ENCODE measurements at places on chromosomes 3 and 15.
A peak's percentile ranks its signal among the peaks of the same experiment; 100 is the strongest.

DNA sequence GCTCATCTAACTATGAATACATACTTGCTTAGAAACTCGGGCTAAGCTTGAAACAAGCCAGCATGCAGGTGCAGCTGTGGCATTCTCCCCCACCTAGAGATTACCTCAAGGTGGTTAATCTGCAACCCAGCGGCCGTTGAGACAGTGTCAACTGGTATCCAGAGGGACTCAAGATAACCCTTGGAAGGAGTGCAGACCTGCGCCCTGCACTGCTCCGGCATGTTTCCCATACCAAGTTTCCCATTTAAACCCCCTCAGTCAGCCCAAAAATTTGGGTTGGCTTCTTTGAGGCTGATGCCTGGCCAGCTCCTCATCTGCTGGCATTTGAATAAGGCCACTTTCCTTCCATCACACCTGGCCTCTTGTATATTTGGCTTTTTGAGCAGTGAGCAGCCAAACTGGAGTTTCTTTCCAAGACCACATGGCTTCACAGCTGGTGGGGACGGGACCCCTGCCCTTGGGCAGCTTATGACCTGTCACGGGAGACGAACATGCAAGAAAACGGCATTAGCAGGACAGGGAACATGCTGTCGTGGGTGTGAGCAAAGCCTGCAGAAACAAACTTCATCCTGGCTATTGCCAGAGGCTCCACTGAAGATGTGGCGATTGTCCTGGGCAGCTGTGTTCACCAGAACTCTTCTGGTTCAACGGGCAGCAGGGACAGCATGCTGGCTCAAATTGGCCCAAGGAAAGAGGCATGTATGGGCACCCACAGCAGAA is 98.2 kb downstream of the PLXNA1 start:
- no peak for DNase-seq

DNA sequence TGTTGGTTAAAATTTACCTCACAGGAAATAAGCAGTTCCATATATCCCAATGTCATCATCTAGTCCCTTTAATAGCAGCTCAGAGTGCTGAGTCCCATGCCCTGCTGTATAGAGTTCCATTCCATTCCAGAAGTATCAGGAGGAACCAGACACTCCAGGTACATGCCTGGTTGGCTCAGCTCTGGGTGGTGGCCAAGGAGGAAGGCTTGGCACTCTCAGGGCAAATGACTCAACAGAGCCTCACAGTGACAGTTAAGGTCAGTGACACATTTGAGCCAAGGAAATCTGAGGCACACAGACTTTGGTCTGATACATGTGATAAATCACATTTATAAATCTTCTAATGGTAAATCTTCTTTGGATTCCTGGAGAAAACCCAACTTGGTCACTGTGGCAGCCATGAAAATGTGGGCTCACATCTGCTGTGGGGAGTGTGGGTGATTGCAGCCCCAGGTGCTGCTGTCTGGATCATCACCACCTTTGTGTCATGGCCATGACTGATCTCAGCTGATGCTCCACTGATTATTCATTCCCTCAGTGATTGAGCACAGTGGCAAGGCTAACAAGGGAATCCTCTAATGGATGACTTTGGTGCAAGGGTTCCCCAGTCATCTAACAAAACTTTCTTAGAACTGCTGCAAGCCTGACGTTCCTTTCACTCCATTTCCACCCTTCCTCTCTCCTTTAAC is 9.3 kb downstream of the HHLA2 start:
- DNase-seq = no peak

GRCh38 chr3:59381282-59381681 is 331.5 kb upstream of the CFAP20DC start:
- no peak for DNase-seq

DNA sequence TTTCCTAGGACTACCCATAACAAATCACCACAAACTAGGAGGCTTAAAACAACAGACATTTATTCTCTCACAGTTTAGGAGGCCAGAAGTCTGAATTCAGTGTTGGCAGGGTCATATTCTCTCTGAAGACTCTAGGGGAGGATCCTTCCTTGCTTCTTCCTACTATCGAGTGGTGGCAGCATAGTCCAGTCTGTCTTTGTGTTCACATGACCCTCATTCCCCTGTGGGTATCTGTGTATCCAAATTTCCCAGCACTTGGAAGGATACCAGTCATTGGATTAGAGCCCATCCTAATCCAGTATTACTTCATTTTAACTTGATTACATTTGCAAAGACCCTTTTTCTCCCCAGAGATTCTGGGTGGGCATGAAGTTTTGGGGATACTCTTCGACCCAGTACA is 63.8 kb downstream of the GMPS start:
- peak; percentile 74 for DNase-seq

- no peak for DNase-seq
Measured at GRCh38 chr3:145854499-145854898, 306.5 kb downstream of the PLOD2 start.

DNA sequence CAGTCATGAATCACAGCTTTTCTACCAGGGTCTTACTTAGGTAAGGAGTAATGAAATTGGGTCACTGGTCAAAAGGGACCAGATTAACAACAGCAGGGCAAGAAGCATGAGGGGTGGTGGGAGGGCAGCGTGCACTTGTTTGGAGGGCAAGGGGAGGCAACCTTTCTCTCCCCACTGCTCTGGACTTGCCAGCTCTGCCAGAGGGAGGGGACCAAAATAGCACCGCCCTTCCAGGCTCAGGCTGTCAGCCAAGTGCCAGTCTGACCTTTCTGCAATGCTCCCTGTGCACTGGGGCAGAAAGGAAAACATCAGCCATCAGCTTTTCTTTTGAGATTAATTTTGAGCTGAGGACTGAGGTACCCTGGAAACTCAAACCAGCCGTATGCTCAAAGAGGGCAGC is 4.5 kb upstream of the ULK3 start:
- no peak for DNase-seq

GRCh38 chr3:122004107-122004506 is 17.9 kb downstream of the ILDR1 start:
- no peak for DNase-seq

DNA sequence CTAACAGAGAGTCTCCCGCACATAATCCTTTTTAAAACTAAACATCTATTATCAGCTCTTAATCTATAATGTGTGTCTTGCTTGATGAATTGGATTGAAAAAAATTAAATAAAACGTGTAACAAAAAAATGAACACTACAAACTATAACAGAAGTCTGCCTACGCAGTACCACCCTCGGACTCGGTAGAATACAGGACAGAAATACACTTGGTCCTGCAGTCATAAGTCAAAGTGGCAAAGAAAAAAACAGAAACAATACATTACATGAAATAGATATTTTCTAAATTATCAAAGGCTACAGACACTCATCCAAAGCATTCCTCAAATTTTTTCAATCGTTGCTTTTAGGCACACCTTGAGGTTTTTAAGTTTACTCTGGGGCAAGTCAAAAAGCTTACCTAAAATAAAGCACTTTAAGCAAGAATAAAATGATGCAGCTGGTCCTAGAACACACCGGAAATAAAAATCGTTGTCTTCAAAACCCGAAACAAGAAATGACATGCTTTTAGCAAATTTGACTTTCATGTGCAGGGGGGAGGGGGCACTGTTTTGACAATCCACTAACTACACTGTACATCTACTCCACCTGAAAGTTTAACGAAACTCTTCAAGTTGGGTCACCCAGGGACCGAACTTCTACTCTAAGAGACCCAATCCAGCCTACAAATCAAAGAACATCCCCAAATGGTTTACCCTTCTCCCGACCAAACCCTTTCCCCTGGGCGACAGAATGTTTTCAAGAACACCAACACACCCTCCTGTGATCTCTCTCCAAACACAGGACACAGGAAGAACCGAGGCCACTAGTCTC is 1.3 kb downstream of the ADAM10 start:
- no peak for DNase-seq

DNA sequence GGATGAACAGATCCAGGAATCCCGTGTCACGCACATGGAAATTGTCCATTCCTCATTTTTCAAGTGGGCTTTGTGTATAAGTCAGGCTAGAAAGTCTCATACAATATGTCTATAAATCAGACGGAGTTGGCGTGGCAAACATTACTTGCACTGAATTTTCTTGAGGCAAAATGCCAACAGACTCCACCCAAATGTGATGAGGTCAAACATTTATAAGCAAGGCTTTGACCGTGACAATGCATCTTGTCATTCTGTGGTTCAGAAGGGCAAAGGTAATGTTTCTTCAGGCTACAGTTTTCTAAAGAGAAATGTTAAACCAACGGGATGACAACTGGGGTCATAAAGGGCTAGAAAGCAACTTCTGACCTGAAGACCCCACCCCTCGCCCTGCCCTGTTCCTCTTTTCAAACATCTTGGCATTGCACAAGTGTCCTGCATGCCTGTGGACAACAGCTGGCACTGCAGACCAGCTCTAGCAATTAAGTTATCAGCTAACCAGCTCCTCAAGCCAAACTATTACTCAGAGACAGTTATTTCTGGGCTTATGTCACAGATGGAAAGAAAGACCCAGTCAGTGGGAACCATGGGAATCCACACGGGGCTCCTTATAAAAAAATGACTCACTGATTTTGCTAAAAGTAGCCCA is 36.5 kb upstream of the SPTBN5 start:
- DNase-seq = peak; percentile 55

DNA sequence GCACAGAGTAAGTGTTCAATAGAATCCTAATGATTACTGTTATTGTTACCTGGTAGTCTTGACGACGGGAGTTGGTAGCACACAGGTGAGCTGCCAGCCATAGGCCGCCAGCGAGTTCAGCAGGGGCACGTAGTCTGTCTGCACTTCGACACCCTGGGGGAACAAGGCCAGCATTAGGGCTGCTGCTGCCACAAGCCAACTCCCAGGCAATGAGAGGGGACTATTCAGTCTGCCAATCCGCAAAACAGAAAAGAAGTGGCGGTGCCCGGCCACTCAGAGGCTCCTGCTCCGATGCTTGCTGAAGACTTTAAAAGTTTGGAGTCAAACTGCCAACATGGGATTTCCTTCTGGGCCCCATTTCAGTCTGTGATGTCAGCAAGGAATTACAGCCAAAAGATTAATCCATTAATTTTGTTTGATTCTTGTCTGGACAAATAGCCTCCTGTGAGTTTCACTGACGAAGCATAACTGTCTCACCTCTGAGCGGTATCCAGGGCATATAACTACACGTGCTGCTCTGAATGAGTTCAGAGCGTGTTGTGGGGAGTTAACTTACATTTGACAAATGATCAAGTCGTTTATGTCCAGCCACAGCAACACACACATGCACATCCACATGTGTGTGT is 61.8 kb downstream of the OXNAD1 start:
- DNase-seq = no peak

DNA sequence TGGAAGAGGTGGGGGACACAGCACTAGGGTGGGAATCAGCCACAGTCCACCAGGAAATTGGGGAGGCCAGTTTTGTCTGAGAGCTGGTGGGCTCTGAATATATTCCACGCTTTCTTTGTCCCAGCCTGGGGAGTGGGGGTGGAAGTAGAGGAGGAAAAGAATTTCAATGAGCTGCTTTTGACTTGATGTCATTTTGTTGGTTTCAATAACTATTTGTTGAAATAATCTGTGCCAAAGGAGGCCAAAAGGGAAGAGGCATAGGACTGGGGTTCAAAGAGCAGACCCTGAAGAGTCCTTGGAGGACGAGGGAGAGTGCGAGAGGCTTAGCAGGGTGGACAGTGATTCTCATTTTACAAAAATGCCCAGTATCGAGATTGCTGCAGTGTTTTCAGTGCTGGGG is 262.3 kb downstream of the SHQ1 start:
- DNase-seq = no peak

DNA sequence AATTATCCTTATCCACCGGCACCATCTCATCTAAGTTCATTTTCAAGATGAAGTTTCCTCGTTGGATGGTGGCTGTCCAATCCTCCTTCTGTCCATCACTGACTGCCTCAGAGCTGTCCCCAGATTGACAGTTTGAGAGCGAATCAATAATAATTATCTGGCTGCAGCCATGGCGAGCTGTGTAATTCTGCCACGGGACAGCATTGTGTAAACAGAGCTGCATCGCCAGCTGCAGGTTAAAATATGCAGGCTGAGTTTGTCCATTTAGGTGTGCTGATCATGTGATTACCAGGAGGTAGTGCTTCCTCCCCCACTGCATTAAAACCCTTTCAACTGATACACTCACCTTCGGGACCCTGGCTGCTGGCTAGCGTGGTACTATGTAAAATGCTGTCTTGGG is 461.9 kb upstream of the ONECUT1 start:
- no peak for DNase-seq

GRCh38 chr3:161794551-161794950 is 297.9 kb downstream of the OTOL1 start:
- DNase-seq = no peak

GRCh38 chr3:190044142-190044541 is 76.6 kb downstream of the P3H2 start:
- DNase-seq = no peak

DNA sequence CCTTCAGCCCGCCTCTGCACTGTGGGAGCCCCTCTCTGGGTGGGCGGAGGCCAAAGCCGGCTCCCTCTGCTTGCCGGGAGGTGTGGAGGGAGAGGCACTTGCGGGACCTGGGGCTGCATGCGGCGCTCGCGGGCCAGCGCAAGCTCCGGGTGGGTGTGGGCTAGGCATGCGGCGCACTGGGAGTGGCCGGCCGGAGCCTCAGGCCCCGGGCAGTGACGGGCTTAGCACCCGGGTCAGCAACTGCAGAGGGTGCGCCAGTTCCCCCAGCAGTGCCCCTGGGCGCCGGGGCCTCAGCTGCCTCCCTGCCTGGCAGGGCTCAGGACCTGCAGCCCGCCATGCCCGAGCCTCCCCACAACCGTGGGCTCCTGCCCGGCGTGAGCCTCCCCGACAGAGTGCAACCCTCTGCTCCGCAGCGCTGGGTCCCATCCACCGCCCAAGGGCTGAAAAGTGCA is 98.9 kb upstream of the POU1F1 start:
- DNase-seq = no peak

- DNase-seq = no peak
Measured at GRCh38 chr3:41327718-41328117, 128.4 kb downstream of the CTNNB1 start.

DNA sequence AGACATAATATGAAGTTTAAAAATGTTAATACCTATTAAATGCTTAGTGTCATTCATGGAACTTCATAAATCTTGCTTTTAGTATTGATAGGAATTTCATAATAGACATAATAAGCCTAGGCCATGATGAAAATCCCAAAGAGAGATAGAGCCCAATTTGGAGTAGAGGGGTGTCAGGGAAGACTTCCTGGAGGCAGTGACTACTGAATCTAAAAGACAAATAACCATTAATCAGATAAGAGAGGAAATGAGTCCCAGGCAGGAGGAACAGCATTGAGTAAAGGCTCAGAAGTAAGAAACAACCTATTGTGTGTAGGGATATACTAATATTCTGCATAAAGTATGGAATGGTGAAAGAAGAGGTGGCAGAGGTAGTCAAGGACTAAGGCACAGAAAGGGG is 126.9 kb upstream of the MRPS22 start:
- no peak for DNase-seq

- no peak for DNase-seq
Measured at GRCh38 chr3:50551054-50551659, 16.4 kb downstream of the C3orf18 start.

All from SK-MEL-5 (cell line).